Subcutaneous preadipocyte (primary cell): ENCODE measurements at places on chromosomes 1 and 21. TPM values are rescaled to one million over a fixed set of nuclear protein-coding genes. Genes with fewer than 3 reads are reported as not detected.

The CHD5 gene
- total RNA-seq = under 0.01 TPM in 2 replicates

The TNFRSF9 gene
- under 0.01 TPM in 1 of 2 replicates, not detected in the other for total RNA-seq

The DTL gene
- 12.1 and 44.4 TPM in 2 replicates for total RNA-seq

The ACADM gene
- total RNA-seq = 20.2 and 25.6 TPM in 2 replicates

The CEP104 gene
- total RNA-seq = 17.3 and 19.9 TPM in 2 replicates

The FRRS1 gene
- total RNA-seq = 17.4 and 17.6 TPM in 2 replicates

The LRRC41 gene
- total RNA-seq = 93.3 and 110 TPM in 2 replicates

The AGT gene
- total RNA-seq = 0.73 TPM in 1 of 2 replicates, not detected in the other

The PGLYRP3 gene
- not detected in 2 replicates for total RNA-seq
